ENCODE measurements at places on chromosomes 5 and 9.
A peak's percentile ranks its signal among the peaks of the same experiment; 100 is the strongest.

GRCh38 chr5:178769617-178770260 is 39.3 kb upstream of the ZNF354A start:
- no peak for DNase-seq

DNA sequence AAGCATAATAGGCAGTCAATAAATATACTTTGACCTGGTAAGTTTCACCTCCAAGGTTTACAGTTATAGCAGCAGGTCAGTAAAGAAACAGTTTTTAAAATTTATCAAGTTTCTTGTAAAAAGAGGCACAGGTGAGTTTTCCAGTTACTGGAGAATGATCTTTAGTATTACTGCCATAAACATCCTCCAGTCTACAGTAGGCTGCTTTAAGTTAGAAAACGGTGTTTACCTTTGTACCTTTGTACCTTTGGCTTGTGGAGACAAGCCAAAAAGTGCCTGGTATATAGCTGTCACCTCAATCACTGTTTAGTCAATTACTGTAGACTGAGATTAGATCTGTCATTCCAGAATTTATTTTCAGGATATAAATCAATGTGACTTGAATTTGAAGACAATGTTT is 42.7 kb upstream of the SRFBP1 start:
- no peak for DNase-seq

DNA sequence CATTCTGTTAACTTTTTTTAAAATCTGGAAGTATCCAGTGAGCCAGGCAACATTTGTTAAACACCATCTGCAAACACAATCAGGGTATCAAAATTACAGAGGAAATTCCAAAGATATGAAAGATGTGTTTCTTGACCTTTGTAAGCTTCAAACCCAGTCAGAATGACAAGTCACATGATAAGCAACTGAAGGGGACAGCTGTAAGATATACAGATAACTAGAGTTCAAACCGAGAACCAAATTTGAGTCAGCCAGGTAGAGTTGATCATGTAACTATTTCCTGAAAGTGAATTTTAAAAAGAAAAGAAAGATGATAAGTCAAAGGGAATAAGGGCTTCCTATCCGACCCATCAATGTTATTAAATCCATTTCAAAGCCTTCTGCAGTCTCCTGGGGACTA is 196.2 kb downstream of the DEPDC1B start:
- DNase-seq = no peak

GRCh38 chr5:41600731-41601130 is 90.3 kb upstream of the PLCXD3 start:
- DNase-seq = no peak

- DNase-seq = peak; percentile 51
Observed at GRCh38 chr9:16521868-16522411, 348.5 kb downstream of the BNC2 start.

GRCh38 chr5:141778206-141778605 is 96.2 kb upstream of the ARAP3 start:
- no peak for DNase-seq

GRCh38 chr9:116933251-116933650 is 246.1 kb downstream of the TRIM32 start:
- no peak for DNase-seq

DNA sequence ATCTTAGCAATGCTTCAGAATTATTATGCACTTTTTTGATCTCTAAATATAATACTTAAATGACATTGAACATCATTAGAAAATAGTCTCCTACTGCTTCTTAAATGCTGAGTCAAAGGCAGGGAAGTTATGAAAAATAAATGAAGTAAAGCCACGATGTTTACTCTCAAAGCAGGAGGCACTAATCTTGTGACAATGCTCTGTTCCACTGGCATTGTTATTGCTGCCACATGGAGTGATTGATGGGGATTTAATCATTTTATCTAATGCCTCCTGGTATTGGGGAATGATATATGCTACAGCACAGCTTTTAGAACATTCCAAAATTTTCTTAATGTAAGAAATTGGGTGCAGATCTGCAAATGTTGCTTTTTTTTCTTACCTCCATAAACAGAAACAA is 1655.4 kb upstream of the NUDT12 start:
- DNase-seq = no peak
